ENCODE measurements at places on chromosomes 6 and 20. TPM values are rescaled to one million over a fixed set of nuclear protein-coding genes. Genes with fewer than 3 reads are reported as not detected.

RIPPLY2 gene
- not detected for polyA plus RNA-seq

IRAK1BP1 gene
- polyA plus RNA-seq = 0.97 TPM

ZGPAT gene
- 71.7 TPM for polyA plus RNA-seq

HLA-DOA gene
- polyA plus RNA-seq = 191 TPM

HDGFL1 gene
- not detected for polyA plus RNA-seq

OPRM1 gene
- polyA plus RNA-seq = not detected

All from B cell (primary cell).